T47D (cell line): ENCODE measurements at places on chromosomes 3 and 15.

GRCh38 chr15:67082007-67082536 lies 16.7 kb downstream of the SMAD3 start:
- DNase-seq = no peak

DNA sequence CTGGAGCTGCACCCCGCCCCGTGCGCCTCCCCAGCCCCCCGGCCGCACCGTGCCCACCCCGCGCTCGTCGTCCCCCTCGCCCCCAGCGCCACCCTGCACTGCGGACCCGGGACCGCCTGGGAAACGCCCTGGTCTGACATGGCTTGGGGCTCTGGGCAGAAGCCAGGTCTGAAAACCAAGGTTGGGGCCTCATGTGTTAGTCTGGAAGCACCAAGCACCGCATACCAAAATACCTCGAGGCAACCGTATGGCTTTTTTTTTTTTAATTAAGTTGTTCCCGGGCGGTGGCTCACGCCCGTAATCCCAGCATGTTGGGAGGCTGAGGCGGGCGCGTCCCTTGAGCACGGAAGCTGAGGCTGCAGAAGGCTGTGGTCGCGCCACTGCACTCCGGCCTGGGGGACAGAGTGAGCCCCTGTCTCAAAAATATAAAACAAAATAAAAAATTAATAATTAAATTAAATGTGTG lies 91.5 kb upstream of the CHD2 start:
- peak; percentile 90 for DNase-seq

DNA sequence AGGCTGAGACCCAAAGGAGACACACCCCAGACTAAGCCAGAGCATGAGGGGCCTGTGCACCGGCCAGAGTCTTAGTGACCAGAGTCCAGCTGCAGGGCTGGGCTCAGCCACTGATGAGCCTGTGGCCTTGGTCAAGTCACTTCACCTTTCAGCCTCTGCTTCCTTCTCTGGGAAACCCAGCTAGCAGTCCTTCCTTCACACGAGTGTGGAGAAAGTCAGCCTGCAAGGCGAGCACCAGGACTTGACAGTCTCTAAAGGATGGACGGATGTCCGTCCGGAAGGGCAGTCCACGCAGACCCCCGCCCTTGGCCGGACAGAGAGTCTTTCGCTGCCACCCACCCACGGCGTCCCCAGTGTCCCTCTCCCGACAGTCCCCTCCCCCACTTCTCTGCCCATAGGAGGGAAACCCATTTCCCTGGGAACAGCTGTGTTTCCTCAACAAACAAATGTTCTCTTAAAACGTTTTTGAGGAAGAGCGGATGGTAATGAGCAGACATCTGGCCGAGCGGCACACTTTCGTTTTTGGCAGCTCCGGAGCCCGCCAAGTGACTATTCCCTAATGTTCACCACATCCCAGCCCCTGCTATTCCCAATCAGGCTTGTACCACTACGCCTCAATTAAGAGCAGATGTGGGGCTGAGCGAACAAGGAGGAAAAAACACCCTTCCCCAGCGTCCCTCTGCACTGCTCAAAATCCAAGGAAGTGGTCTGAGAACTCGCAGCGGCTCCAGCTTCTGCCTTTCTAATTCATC lies 129.1 kb upstream of the SMAD3 start:
- no peak for DNase-seq

GRCh38 chr3:172009803-172010202 lies 29.6 kb upstream of the FNDC3B start:
- DNase-seq = no peak

DNA sequence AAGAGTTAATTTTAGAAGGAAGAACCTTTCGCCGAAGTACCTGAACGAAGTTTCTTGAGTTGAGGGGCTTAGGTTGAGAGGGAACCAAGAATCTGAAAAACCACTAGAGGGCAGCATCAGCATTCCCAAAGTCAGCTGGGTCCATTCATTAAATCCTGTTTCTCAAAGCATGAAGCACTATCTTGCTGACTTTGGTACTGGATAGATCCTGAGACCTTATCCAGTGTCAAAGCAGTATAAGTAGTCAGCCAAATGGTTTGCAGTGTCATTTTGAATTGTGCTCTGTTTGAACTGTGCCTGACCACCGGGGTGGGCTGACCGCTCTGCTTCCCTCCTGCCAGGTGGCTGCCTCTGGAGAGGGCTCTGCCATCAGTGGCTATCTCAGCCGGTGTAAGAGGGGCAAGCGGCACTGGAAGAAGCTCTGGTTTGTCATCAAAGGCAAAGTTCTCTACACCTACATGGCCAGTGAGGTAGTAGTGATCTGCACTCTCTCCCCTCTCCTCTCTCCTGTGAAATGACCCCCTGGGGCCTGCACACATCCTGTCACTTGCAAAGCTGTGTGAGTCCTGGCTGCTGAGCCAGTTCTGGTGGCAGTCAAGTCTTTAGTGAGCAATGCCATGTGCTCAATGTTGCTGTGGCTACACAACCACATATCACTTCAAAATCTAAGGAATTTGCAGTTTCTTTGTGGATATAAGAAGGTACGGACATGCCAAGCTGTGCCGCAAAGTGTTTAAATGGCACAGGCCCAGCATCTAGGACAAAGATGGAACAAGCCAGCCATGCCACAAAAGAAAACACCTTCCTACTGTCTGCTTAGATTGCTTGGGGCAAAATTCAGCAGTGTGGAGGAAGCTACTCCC lies 21.4 kb upstream of the NR2C2 start:
- DNase-seq = peak; percentile 53

- no peak for DNase-seq
These were observed 2.1 kb upstream of the AMIGO3 start for GRCh38 chr3:49721596-49721895.

DNA sequence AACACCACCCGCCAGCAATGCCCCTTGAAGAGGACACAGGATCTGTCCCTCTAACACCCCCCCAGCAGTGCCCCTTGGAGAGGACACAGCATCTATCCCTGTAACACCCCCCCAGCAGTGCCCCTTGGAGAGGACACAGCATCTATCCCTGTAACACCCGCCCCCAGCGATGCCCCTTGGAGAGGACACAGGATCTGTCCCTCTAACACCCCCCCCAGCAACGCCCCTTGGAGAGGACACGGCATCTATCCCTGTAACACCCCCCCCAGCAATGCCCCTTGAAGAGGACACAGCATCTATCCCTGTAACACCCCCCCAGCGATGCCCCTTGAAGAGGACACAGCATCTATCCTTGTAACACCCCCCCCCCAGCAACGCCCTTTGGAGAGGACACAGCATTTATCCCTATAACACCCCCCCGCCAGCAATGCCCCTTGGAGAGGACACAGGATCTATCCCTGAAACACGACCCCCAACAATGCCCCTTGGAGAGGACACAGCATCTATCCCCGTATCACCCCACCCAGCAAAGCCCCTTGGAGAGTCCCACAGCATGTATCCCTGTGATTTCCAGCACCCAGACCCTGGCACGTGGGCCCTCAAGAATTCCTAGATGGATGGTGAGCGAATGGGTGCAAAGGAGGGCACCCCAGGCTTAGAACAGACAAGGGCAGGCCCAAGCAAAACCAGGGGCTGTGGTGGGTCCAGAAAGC lies 26.9 kb downstream of the TNK2 start:
- DNase-seq = no peak

DNA sequence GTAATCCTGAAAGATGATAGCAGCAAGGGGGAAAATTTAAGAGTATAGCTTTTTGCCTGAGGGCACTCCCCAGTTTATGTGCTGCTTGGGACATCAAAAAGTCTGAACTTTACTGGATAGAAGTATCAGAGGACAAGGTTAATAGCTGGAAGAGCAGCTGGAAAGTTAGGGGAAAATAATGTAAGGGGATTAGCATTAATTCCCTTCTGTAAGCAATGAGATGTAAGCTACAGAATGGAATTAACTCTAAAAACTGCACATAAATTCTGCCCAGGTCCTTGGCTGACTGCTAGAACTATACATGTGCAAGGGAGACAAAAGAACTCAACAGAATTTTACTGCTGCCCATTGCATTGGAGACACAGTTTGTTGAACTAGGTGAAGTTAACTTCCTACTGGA lies 55.6 kb downstream of the ATP11B start:
- no peak for DNase-seq

GRCh38 chr3:120440001-120440703 lies 10.6 kb downstream of the FSTL1 start:
- no peak for DNase-seq

DNA sequence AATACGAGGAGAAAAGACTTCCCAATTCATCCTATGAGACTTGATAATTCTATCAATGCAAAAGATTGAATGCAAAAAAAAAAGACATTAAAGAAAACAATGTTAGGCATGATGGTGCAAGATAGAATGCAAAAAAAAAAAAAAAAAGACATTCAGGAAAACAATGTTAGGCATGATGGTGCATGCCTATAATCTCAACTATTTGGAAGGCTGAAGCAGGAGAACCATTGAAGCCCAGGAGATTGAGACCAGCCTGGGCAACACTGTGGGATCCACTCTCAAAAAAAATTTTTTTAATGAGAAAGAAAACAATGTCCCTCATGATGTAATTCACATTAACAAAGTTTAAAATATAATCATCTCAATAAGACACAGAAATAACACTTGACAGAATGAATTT lies 75.9 kb downstream of the MYO9A start:
- no peak for DNase-seq

DNA sequence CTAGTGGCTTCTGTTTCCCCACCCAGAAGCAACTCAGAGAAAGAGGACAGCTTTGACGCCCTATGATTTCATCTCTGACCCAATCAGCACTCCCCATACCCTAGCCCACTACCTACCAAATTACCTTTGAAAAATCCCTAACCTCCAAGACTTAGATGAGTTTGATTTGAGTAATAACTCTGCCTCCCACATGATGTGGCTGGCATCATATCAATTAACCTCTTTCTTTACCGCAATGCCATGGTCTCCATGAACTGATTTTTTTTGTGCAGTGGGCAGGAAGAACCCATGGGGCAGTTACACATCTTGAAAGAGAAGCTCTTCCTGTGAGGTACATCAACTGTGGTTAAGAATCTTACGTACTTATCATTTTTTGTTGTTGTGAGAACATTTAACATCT lies 25.5 kb upstream of the APOD start:
- DNase-seq = no peak

GRCh38 chr3:194187233-194187944 lies 51.4 kb downstream of the HES1 start:
- DNase-seq = no peak

- peak; percentile 13 for DNase-seq
These were observed 646.4 kb upstream of the ADAMTS9 start for GRCh38 chr3:65334045-65334665.

- peak; percentile 48 for DNase-seq
These were observed 794 bp downstream of the ARPP19 start for GRCh38 chr15:52567871-52568600.

DNA sequence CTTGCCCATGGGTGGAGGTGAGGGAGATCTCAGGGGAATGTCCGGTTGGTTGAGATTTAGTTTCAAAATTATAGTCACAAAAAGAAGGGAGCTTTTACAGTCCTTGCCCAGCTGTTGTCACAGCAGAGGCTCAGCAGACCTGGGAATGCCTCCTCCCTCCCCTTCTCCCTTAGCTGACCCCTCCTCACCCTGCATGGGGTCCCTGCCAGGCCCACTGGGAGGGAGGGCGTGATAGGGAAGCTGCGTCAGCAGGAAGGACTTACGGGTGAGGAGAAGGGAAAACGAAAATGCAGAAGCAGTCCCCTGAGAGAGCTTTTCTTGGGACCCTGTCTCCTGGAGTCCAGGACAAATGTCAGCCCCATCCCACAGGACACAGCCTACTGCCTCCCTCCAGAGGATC lies 18.9 kb downstream of the SCN5A start:
- DNase-seq = no peak

- no peak for DNase-seq
These were observed 125.5 kb upstream of the ADAMTS9 start for GRCh38 chr3:64813326-64813725.

- DNase-seq = peak; percentile 85
These were observed 164.3 kb downstream of the FNDC3B start for GRCh38 chr3:172203522-172204258.

- no peak for DNase-seq
These were observed 42.1 kb downstream of the CRABP1 start for GRCh38 chr15:78382114-78382880.

DNA sequence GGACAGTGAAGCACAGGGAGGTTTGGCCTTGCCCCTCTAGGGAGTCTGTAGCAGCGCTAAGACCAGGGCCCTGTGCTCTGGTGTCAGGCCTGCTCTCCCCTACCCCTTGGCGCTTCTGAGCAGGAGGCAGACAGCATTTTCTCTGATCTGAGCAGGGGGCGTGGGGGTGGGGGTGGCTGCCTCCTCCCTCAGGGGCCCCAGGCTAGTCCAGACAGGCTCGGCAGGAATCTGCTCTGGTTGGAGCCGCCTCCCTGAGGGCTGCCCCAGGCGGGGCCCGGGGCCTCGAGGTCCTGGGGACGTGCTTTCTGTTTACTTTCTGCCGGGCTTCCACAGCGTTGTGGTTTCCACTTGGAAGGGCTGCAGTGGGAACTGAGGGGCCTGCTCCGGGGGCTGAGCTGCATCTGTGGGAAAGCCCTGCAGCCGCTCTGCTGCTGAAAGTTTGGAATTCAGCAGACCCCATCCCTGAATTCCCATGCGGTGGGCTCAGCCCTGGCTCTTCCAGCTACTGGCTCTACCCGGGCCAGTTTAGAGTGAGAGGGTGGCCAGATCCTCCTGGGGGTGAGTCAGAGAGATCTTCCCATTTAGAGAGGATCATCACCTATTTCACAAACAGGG lies 105.4 kb downstream of the LINGO1 start:
- no peak for DNase-seq

DNA sequence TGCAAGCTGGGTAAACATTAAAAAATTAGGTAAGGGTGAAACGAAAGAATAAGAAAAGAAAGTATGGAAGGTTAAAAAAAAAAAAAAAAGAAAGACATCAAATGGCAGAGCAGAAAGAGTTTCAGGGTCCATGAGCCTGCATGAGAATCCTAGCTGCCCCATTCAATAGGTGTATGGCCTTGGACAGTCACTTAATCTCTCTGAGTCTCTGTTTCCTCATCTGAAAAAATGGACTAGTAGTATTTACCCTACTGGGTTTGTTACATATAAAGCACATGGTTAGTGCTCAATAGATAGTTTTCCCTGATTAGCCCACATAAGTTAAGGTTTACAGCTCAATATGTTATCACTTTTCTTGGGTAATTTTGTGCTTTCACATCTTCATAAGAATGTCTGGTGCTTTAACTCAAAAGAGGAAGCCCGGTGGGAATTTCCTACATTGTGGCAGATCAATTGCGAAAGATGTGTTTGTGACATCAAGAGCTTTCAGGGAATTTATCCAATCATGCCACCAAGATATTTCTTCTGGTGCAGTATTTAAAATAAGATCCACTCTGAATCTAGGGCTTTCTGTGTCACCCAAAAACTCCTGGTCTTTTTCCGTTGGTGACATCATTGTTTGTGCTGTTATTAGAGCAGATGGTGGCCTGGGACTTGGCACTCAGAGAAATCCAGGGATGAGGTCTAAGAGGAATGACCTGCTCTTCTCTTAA lies 57.2 kb upstream of the UBE2E1 start:
- no peak for DNase-seq

DNA sequence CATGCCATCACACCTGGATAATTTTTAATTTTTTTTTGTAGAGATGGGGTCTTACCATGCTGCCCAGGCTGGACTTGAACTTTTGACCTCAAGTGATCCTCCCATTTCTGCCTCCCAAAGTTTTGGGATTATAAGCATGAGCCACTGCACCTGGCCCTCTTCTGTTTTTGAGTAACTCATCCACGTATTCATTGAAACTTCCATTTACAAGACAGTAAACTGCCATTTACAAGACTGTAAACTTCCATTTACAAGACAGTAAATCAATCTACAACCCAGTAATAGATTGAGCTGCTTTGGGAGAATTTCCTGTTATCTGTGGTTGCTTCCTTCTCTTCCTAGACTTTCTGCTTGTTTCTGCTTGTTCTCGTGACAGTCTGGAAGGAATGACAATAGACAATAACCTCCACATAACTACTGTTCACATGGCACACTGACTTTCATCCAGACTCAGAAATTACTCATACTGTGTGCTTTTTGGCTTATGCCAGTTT lies 114.7 kb upstream of the CCNL1 start:
- DNase-seq = no peak
